ENCODE measurements at places on chromosomes 5 and 9. TPM values are rescaled to one million over a fixed set of nuclear protein-coding genes. Genes with fewer than 3 reads are reported as not detected.

Gene SPINK5
- total RNA-seq: 0.27 TPM

DNA sequence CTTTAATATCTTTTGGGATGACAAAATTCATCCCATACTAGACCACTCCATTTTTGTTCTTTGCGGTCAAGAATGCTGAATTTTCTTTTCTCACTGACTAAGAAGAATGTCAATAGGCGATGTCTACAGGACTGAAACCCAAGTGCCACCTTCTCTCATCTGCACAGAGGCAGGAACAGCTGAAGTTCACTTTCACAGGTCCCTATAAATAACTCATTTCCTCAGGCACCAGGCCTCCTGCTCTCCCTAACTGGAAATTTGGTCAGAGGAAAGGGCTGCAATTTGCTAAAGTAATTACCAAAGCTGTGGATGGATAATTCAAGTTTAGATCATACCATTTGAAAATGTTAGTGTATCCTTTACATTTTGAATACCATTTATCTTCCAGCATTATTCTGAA is 142.9 kb downstream of the DIRAS2 start:
- DNase-seq: peak; percentile 75

Gene HTR4
- total RNA-seq: not detected

- DNase-seq: peak; percentile 40
These were observed 154.1 kb downstream of the SEMA6A start for GRCh38 chr5:116420540-116420939.

- no peak for DNase-seq
These were observed 138.6 kb downstream of the ARL15 start for GRCh38 chr5:54171645-54172384.

DNA sequence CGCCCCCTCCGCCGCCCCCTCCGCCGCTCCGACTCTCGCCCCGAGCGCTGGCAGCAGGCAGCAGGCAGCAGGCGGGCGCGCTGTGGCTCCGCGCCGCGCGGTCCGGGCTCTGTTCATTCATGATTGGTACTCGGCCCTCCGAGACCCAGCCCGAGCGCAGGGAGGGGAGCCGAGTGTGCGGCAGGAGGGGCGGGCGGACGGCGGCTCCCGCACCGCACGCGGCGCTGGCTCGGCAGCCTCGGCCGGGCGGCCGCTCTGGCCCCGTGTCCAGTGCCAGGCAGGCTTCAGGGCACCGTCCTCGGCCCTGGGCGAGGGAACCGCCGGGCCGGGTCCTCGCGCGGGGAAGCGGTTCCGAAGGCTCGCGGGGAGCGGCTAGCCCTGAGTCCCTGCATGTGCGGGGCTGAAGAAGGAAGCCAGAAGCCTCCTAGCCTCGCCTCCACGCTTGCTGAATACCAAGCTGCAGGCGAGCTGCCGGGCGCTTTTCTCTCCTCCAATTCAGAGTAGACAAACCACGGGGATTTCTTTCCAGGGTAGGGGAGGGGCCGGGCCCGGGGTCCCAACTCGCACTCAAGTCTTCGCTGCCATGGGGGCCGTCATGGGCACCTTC is at the start of gene KCNIP1:
Gene KCNIP1 (plus strand): TSS at position 31 of the 607 bp plus-strand sequence.
- peak; percentile 38 for DNase-seq

- DNase-seq: no peak
These were observed 1012.5 kb upstream of the SEMA6A start for GRCh38 chr5:117587111-117587510.

GRCh38 chr5:135341016-135341666 is 57.9 kb downstream of the MACROH2A1 start:
- DNase-seq: no peak

Gene NUTM2F
- not detected for total RNA-seq

Gene IL17B
- total RNA-seq: 423 TPM

Gene S1PR3
- total RNA-seq: 14.7 TPM

GRCh38 chr9:69195668-69196067 is 21.6 kb downstream of the TJP2 start:
- DNase-seq: no peak

GRCh38 chr5:6632324-6632887 is 438 bp downstream of the NSUN2 start:
- DNase-seq: no peak

DNA sequence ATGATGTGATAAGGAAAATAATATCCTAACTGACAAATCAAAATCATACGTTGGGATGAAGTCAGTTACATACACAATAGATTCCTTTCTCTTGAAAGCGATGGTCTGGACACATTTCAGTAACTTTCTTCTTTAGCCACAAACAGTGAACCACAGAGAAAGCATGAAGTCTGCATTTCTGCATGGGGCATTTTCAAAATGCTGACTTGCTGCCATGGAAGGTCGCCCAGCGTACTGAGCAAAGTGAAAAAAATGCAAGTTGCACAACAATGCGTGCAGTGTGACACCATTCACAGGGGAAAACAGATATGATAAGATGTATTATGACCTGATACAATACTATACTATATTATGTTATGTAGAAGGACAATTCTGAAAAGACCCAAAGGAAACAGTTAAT is 146.3 kb downstream of the SNX18 start:
- DNase-seq: peak; percentile 73

- DNase-seq: peak; percentile 62
These were observed 24.8 kb downstream of the HSPB3 start for GRCh38 chr5:54480296-54480695.

- DNase-seq: no peak
These were observed 9.3 kb downstream of the TLE1 start for GRCh38 chr9:81680006-81680405.

Gene CARTPT
- total RNA-seq: not detected

Gene UGT3A2
- total RNA-seq: 0.35 TPM

- no peak for DNase-seq
These were observed 162.4 kb upstream of the TUT7 start for GRCh38 chr9:86516564-86516963.

- DNase-seq: no peak
These were observed 5.4 kb upstream of the TENT4A start for GRCh38 chr5:6707852-6708251.

DNA sequence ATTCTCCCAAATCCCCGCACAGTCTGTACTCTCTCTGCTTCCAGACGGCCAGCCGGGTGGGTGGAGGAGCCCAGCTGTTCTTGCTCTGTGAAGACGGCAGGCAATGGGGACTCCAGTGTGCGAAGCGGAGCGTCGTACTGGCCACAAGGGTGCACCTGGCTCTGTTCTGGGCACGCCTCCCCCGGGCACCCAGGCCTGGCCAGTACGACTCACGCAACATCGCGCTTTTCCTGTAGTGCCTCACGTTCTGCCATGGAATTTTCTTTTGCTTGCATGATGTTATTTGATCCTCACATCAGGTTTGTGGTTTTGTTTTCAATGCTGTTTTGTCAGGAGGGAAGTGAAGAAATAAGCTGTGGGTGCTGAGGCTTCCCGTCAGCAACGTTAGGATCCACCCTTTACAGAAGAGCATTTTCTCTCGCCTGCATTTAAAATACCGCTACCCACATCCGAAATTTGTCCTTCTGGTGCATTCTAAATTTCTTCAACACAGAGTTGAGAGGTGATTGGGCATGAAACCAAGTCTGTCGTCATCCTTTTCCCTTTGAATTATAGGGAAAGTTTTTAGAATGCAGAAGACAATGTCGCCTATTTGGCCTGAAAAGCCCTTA is 311.7 kb downstream of the TRIM36 start:
- peak; percentile 47 for DNase-seq

GRCh38 chr5:588406-588995 is 23.6 kb upstream of the CEP72 start:
- no peak for DNase-seq

- DNase-seq: no peak
These were observed 149.8 kb upstream of the ZNF462 start for GRCh38 chr9:106713206-106713605.

DNA sequence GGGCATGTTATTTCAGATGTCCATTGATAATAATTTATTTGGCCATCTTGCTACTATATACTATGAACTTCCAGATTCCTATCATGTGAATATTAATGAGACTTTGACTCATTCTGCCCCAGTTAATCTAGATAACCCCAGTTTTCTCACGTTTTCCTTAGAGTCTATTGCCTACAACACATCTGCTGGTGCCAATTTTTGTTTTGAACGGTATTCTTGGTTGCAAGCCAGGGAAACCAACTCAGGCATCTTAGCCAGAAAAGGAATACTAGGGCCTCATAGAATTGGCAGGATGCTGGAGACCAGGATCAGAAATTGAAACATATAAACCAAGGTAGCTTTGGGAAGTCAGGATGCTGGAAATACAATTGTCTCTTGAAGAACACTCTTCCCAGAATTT is 28.0 kb upstream of the NPR3 start:
- no peak for DNase-seq

Gene SPATA31C1
- 0.04 TPM for total RNA-seq

- no peak for DNase-seq
These were observed 55.5 kb upstream of the DMRT1 start for GRCh38 chr9:785997-786396.
